Stimulated activated CD4-positive, alpha-beta T cell treated with anti-CD3 and anti-CD28 coated beads, Interleukin-4, amount 100 ng/mL, for 48 hours (primary cell): ENCODE measurements at places on chromosomes 11 and 22.

DNA sequence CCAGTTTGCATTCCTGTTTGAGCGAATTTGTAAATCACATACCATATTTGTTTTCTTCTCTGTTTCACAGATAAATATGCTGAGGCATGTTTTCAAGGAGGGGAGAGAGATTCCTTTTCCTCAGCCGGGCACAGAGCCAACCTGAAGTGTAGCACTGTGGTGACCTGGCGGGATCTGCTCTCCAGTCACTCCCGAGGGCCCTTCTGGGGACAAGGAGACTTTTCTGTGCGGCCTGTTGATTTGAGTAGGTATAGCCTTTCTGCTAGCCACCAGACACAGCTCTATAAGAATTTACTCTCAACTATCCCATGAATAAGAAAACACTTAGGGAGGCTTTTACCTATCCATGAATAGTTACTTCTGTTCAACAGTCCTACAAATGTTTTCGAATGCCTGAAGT is 63.5 kb upstream of the FDX1 start:
- no peak for DNase-seq

GRCh38 chr22:48750826-48751440 is 1076.7 kb downstream of the BRD1 start:
- no peak for DNase-seq

DNA sequence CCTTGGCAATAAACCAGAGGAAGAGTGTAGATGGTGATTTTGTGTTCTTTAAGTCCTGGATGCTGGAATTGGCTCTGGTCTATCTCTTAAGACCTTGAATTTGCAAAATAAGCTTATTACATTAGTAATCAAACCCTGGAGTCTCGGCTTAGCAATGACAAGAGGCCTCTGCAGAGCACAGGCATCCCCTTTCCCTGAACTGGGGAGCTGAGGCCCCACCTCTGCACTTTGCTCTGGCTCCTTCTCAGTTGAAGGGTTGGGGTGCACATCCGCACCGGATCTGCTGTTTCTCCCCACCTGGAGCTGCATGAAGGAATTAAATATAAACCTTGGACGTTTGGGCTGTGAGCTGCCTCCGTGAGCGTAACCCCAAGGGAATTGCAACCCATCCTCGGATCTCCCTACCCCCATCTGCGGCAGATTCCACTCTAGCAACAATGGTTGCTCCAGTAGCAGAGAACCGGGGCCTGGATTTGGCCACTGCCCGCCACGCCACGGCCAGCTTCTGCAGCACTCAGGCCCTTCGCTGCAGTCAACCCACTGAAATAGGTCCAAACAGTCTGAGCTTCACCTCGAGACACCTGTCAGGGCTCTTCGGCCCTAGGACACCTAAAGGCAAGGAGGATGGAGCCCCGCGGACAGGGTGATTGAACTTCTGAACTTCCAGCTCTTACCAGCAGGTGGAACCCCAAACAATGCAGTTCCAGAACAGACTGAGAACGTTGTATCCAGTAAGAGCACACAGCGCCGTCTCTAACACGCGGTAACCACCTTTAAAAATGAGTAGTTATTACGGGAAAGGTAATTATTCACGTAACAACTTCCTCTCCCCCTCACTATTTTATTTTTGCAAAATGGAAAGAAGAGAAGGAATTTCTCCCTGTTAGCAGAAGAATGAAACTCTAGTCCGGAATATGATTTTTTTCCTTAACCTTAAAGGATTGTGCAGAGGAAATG is 54.8 kb upstream of the CAPRIN1 start:
- peak; percentile 65 for DNase-seq

GRCh38 chr11:134566311-134566710 is 154.3 kb upstream of the B3GAT1 start:
- no peak for DNase-seq

DNA sequence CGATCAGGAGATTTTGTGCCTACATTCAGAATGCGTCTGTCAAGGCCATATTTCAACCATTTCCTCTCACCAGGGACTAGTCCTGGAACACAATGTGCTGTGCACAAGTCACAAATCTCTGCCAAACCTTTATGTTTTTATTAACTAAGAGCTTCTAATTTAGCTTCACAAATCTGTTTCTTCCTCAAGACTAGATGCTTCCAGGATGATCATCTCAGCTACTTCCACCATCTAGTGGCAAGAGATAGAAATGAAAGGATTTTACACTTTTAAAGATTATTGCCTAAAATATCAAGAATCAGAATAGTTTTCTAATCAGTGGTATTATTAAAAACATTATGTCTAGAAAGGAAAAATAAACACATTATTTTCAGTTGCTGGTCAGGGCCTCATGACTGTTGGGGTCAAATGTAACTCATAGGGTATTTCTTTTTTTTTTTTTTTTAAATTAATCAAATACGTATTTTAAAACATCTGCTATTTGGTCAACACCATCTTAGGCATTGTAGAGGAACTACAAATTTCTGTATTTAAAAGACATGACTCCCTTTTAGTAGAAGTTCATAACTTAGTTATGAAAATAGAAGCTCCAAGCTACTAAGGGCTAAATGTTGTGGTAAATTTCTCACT is 1102.6 kb downstream of the DLG2 start:
- DNase-seq: no peak

GRCh38 chr22:46581538-46582244 is 38.5 kb upstream of the GRAMD4 start:
- DNase-seq: no peak

DNA sequence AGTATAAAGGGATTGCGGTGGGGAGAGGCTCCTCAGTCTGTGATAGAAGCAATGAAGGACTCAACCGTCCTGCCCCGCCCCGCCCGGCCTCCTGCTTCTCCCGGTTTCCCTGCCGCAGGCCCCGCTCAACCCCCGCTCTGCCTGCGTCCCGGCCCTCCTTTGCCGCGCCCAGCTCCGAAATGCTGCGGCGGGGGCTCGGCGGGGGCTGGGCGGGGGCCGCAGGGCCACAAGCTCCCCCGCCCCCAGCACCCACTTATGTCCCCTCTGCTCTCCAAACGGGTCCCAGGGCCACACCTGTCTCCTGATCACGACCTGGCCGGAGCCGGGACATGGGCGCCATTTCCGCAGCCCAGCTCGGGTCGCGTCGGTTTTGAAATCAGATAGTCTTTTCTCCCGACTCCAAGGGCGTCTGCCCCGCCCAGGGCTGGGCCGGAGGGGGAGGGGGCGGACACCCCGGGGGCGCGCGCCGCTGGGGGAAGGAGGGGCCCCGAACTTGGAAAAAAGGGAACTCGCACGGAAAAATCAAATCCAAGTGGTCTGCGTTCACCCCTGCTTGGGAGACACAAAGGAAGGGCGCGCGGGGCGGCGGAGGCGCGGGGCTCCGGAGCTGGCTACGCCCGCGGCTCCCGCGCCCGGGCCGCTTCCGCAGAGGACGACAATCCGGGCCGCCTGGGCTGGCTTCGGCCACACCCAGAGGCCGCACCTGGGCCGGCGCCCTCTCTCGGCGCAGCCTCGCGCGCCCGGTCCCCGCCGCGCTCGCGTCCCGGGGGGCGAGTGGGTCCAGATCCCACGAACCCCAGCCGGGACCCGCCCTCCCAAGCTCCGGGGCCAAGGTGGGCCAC is 70.6 kb upstream of the EP300 start:
- peak; percentile 32 for DNase-seq

- no peak for DNase-seq
Measured at GRCh38 chr11:16133867-16134266, 222.5 kb downstream of the SOX6 start.

- DNase-seq: no peak
Measured at GRCh38 chr22:44786610-44787009, 34.2 kb downstream of the ARHGAP8 start.

DNA sequence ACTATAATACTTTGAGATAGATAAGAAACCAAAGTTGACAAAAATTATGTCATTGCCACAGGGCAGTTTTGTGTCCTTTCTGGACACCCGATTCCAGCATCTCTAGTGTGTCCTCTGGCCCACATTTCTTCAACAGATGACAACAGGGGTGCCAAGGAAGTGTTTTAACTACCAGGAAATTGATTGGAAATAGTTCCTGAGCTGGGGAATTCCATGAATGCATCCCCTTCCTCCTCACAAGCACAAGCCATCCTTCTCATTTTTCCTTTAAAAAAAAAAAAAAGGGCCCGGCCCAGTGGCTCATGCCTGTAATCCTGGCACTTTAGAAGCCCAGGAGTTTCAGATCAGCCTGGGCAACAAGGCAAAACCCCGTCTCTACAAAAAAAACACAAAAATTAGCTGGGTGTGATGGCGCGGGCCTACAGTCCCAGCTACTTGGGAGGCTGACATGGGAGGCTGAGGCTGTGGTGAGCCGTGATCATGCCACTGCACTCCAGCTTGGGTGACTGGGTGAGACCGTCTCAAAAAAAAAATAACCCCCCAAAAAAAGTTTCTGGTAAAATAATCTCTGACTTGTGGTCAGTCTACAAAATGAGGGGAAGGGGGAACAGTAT is 797 bp upstream of the B3GAT3 start:
- no peak for DNase-seq

DNA sequence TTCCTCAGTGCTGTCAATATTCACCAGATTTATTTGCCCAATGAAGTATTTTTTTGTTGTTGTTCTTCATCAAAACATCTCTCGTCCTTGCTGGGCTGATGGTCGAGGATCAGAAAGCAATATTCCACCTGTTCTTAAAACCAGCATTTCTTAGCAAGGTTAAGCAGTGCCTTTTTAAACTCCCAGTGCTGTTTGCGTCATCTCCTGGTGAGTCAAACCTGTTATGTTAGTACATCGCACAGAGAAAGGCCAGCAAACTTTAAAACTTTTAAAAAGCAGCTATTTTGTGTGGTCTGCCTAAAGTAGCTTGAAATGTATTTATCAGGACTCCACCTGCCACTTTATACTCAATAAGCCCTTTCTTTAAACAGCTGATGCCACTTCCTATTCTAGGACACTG is 802.0 kb downstream of the KCNA4 start:
- DNase-seq: no peak

DNA sequence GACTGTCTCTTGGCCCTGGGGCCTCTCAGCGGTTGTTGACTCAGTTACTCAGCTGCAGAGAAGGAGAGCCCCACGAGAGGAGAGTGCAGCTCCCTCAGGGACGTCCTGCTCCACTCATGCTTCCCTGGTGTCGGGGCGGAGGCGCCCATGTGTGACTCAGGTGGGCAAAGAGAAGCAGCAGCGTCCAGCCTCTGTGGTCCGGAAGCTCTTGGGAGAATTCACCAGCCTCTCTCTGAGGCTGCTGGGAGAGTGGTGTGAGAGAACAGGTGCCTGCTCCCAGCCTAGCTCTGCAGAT is 25.7 kb downstream of the GLB1L2 start:
- DNase-seq: no peak

DNA sequence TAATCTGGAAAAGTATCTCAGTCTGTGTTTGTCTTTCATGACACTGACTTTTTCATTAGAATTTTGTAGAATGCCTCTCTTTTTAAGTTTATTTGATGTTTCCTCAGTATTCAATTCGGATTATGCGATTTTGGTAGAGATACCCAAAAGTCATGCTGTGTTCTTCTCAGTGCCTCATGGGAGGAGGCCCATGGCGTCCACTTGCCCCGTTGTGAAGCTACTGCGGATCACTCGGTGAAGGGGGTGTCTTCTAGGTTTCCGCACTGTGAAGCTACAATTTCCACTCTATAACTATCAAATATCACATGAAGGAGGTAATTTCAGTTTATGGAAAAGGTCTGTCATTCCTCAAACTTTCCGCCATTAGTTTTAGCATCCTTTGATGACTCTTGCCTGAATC is 794.0 kb downstream of the TBC1D22A start:
- DNase-seq: no peak

DNA sequence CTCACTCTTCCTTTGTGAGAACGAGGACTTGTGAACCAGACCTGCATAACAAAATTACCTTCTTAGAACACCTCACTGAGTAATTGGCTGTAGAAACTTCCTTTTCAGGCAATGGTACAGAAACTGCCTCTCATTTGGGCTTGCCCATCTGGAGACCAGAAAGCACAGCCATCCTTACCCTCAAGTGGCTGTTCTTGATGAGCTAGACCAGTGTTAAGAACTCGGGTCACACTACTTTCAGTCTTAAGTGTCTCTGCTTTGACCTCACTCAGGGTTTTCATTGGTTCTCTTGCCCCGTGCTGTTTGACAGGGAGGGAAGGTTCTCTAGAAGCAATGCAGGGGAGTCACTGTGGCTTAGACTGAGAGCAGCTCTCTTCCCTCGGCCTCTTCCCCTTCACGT is 29.3 kb downstream of the NAT10 start:
- DNase-seq: no peak

- DNase-seq: no peak
Measured at GRCh38 chr11:71446942-71447688, 1.1 kb downstream of the DHCR7 start.

GRCh38 chr11:134333946-134334345 is 2.2 kb downstream of the GLB1L2 start:
- no peak for DNase-seq

DNA sequence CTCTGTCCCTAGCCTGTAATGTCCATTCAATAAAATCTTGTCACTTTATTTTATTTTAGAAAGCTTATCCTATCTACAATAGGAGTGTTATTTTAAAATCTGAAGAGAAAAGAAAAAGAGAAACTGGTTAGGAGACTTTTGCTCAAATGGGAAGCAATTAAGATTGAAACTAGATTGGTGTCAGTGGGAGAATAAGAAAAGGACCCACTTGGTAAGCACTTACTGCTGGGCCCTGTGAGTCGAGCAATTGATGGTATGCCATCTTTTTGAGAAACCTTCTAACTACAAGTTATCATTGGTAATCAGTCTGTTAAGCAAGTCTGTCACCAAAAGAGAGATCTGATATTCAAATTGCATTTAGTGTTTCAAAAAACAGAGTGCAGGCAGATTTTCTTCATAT is 258.4 kb downstream of the GRM5 start:
- no peak for DNase-seq

GRCh38 chr11:17012712-17013547 is 1.3 kb downstream of the PLEKHA7 start:
- DNase-seq: no peak

GRCh38 chr22:20979243-20979809 is 2.8 kb upstream of the LZTR1 start:
- peak; percentile 65 for DNase-seq

GRCh38 chr22:32682990-32683389 is 118.5 kb upstream of the TIMP3 start:
- no peak for DNase-seq

GRCh38 chr11:12822392-12823022 is 148.3 kb downstream of the TEAD1 start:
- no peak for DNase-seq

DNA sequence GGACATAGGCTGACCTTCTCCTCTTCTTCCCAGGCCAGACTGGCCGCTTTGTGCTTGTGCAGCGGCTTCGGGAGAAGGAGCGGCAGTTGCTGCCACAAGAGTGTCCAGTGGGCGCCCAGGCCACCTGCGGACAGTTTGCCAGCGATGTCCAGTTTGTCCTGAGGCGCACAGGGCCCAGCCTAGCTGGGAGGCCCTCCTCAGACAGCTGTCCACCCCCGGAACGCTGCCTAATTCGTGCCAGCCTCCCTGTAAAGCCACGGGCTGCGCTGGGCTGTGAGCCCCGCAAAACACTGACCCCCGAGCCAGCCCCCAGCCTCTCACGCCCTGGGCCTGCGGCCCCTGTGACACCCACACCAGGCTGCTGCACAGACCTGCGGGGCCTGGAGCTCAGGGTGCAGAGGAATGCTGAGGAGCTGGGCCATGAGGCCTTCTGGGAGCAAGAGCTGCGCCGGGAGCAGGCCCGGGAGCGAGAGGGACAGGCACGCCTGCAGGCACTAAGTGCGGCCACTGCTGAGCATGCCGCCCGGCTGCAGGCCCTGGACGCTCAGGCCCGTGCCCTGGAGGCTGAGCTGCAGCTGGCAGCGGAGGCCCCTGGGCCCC is 1.4 kb downstream of the RASSF7 start:
- no peak for DNase-seq
